NCI-H2029 (cell line): ENCODE measurements at places on chromosomes 7 and 10.

- DNase-seq: no peak
Measured at GRCh38 chr10:5862360-5862961, 27.2 kb downstream of the ANKRD16 start.

DNA sequence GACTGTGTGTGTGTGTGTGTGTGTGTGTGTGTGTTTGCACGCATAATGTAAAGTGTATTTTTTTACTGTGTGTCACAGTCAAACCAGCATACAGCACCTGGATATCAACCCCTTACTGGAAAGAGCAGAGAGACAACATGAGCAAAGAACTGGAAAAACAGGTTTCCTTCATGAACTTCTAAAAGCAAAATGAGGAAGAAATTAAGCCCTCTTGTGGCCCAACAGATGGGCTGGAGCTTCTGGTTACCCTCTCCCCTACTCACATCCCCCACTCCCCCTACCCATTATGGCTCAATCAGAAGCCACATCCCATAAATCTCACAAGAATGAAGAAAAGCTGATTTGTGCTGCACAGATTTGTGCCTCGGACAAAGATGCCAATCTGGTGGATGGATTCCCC is 36.2 kb downstream of the PDE1C start:
- DNase-seq: peak; percentile 78

GRCh38 chr7:27723085-27723484 is 16.9 kb upstream of the TAX1BP1 start:
- no peak for DNase-seq

- DNase-seq: no peak
Measured at GRCh38 chr7:38102507-38102906, 75.5 kb upstream of the STARD3NL start.

DNA sequence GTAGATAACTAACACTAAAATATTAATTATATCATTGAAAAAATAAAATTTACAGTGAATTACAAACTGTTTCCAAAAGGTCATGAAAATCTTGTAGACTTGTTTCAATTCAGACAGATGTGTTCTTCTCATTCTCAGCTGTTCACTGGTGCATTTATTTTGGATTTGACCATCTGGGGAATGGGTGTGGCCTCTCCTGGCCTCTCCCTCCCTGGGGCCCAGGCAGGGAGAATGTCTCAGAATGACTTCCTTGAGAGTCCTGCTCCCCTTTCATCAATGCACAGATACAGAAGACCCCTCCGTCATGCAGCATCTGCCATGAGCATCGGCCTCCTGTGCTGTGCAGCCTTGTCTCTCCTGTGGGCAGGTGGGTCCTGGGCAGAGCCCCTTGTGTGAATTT is 192.8 kb upstream of the PRSS58 start:
- no peak for DNase-seq

DNA sequence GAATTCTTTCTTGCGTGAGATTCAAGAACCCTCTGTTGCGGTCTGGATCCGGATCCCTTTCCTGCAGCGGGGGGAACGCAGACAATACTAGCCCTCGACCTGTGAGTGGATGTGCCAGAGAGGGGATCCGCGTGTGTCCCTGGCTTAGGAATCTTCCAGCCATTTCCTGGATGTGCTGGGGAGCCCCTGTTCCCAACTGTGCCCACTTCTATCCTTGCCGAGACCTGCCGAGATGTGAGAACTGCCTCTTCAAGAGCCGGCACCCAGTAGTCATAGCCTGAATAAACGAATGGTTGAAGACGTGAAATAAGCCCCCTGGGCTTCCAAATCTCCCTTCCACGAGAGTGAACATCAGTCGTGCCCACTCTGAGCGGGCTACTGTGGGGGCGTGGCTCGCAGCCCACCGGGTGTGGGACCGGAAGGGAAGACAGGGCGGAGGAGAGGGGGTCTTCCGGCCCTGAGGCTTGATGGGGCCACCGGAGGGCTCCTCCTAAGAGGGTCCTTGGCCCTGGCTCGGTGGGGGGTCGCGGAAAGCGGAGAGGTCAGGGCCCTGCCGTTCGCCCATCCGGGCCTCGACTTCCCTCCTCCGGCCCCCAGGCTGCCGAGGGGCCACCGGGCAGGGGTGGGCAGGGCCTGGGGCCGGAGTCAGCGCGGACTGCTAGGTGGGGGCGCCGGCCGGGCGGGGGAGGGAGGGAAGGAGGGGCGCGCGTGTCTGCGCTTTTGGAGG is 1.3 kb upstream of the CCDC136 start:
- DNase-seq: no peak

GRCh38 chr10:24554036-24554435 is 169.7 kb downstream of the ARHGAP21 start:
- no peak for DNase-seq

- DNase-seq: no peak
Measured at GRCh38 chr7:17654940-17655339, 285.4 kb downstream of the SNX13 start.

- DNase-seq: no peak
Measured at GRCh38 chr10:117327262-117327661, 48.0 kb downstream of the PDZD8 start.

DNA sequence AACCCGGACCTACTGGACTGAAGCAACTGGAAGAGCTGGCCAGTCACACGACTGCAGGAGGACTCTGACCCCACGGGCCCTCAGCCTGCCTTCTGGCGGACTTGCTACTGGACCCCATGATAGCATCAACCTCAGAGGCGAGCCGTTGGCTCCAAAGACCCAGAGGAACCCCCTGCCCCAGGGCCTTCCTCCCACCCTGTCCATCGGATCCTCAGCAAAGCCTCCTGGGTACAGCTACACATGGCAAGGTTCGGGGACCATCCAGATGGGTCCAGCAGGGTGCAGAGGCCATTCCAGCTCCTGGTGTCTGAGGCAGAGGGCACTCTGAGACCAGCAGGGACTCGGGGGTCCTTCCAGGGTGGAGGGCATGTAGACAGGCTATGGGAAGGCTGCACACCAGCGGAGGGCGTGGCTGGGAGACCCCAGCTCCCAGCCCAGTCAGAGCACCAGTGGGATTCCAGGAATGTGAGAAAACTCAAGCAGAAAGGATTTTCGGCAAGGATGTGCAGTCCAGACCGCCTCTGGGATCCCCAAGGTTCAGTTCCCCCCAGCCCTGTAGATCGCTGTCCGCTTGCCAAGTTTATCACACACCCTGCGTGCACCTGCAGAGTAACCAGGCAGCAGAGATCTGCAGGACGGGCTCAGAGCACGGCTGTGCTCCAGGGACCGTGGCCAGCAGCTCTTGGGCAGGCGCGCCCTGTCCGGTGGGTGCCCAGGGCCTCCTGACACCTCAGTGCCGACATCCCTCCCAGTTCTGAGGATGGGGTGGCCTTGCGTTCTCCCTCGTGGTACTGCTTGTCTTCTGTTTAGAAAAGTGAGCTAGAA is 89.8 kb upstream of the PPP2R2D start:
- no peak for DNase-seq

DNA sequence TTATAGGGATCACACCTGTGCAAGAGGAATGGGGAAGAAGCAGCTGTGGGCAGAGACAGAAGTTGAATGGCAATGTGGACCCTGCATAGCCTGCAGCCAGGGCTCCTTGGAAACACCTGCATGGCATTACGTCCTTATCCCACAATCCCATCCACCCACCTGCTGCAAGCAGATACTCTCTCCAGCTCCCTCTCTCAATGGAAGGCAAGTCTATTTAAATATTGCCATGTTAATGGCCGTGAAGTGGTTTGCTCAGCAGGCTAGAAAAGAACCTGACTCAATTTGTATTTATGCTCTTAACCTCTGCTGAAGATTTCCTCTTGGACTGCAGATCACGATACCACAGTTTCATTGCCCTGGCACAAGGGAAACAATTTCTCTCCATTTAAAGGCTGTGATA is 417.0 kb downstream of the TYW1 start:
- DNase-seq: peak; percentile 96

DNA sequence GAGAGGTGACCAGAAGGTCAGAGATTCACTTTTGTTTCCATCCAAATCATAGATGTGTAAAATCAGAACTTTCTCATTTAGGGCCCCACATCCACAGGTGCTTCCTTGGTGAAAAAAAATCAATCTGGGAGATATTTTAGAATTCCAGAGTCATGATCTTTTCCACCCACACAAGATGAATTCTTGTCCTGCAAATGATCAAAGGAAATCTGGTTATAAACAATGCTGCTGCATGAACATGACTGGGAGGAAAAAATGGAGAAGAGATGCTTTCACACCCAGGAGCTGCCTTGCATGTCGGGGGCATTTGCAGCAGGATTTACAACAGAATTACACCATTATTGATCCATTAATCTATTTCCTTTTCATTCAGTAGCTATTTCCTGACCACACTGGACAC is 106.5 kb upstream of the TMEM72 start:
- DNase-seq: no peak

DNA sequence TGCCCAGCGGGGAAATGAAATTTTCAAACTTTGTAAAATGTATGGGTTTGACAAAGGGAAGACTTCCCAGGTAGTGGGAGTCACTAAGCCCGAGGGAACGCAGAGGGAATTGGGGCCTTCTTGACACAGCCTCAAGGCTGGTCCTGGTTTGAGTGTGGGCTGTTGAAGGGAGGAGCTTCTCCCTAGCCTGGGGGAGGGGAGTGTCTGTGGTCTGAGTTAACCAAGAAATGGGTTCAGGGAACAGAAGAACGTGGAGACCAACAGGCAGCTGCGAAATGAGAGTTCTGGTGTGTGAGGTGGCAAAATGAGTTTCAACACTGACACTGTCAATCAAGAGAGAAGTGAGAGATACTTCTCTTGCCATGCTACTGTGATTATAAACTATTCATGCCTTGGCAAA is 32.7 kb upstream of the BAMBI start:
- DNase-seq: no peak

GRCh38 chr10:118767297-118768040 is 12.7 kb upstream of the CACUL1 start:
- no peak for DNase-seq

DNA sequence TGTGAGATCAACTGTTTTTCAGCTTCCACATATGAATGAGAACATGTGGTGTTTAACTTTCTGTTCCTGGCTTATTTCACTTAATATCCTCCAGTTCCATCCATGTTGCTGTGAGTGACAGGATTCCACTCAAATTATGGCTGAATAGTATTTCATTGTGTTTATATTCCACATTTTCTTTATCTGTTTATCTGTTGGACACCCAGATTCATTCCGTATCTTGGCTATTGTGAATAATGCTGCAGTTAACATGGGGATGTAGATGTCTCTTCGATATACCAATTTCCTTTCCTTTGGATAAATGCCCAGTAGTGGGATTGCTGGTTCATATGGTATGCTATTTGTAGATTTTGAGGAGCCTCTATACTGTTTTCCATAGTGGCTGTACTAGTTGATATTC is 47.9 kb downstream of the GALNT11 start:
- DNase-seq: no peak

DNA sequence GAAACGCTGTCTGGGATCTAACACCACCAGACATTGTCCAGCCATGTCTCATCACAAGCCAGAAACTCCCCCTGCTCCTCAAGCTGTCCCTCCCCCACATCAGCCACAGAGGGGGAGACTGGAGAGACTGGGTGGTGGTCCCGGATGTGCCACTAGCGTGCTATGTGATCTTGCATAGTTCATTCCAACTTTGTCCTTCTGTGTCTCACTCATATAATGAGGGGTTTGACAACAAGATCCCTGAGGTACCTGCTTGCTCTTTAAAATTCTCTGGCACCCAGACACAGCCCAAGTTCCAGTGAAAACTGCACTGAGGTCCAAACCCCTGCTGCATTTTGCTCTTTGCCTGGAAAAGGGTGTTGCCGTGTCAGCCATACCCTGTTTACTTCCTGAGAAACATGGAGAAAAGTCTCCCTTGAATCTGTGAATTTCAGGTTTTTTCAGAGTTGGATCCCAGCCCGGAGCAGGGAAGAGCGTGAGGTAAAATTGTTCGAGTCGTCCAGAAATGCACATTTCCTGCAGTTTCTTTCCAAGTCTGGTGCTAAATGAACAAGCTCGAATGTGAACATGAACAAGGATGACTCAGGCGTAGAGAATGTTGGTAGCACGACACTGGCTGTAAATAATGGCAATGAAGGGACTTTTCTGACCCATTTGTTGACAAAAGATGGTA is 156.6 kb downstream of the CCDC3 start:
- DNase-seq: no peak

DNA sequence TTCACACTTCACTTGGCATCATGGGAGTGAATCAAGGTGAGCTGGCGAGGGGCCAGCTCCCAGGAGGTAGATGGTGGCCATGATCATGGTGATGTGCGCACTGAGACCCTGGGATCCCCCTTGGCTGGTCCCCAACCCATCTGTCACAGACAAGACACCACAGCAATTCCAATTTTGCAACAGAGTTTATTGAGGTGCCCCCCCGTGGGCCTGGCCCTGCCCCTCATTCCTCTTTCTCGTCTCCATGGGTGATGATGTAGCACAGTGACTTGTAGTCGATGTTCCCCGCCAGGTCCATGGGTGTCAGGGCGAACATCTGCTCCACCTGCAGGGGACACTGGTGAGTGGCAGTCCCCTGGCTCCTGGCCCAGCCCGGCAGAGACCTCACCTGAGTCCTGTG is 2.4 kb downstream of the MYL7 start:
- DNase-seq: no peak

- DNase-seq: no peak
Measured at GRCh38 chr10:71985542-71986250, 21.5 kb downstream of the CHST3 start.

DNA sequence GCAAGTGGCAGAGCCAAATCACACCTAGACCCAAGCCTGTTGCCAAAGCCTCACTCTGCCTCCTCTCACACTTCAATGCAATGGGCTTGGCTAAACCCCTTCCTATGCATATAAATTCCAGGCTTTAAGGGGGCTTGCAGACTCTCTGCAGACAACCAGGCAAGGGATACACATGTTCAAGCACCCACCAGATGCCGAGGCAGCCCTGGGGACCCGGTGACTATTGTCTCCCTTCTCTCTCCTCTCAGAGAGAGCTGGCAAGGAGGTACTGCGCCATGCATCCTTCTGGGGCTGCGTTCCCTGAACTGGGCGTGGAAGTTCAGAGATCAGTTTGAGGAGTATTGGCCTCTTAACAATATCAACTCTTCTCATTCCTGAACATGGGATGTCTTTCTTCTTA is 131.2 kb downstream of the ARHGAP22 start:
- DNase-seq: no peak

GRCh38 chr10:46520381-46520780 is 36.1 kb downstream of the GPRIN2 start:
- no peak for DNase-seq

DNA sequence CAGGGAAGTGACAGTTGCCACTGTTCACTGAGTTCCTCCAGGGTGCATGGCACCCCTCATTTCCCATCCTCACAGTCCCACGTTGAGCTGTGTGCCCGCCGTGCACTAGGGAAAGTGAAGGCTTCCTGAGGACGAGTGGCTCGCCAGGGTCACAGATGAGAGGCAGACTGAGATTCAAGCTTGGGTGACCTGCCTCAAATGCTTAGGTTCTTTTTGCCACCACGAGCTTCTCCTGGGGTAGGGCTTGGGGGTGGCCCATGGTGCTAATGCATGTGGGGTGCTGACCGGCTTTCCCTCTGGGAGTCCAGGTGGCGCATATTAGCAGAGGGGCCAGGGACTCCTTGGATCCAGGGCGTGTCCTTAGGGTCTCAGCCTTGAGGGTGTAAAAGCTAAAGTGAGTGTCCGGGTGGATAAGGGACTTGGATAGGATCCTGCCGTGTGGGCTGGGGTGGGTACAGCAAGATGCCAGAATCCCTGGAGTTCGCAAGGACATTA is 1.9 kb downstream of the CALHM2 start:
- DNase-seq: no peak

GRCh38 chr10:102975483-102976379 is 57.6 kb downstream of the CNNM2 start:
- DNase-seq: no peak

- no peak for DNase-seq
Measured at GRCh38 chr10:17548770-17549169, 68.4 kb downstream of the HACD1 start.

GRCh38 chr10:35219891-35220890 is 93.5 kb downstream of the CREM start:
- DNase-seq: no peak
